ENCODE measurements at places on chromosomes 12 and 14.
A peak's percentile ranks its signal among the peaks of the same experiment; 100 is the strongest.

DNA sequence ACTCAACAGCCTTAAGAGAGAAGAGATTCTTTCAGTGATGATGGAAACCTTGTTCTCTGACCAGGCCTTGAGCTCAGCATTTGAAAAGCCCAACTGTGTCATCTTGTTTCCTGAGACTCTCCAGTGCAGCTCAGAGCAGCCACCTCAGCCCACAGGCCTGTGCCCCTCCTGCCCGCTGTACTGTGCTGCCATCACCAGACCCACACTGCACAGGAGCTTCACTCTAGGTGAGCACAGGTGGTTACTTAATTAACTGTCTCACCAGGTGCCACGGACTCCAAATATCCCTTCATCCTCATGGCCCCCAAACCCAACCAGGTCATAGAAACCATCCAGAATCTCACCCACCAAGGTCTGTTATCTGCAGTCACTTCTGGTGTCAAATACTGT, 51.3 kb downstream of the JAG2 start:
- DNase-seq = no peak

DNA sequence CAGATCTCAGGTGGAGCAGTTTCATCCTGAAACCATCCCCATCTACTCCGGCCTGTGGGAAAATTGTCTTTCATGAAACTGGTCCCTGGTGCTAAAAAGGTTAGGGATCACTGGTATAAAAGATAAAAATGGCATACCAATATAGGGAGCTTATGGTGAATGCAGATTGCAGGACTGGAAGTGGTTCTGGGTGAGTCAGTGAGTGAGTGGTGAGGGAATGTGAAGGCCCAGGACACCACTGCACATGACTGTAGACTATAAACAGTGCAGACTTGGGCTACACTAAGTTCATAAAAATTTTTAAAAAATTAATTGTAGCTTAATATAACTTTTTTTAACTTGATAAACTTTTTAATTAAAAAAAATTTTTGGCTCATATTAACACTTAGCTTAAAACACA, 67.0 kb upstream of the RD3L start:
- no peak for DNase-seq

GRCh38 chr14:100649173-100649519, 61.9 kb upstream of the BEGAIN start:
- no peak for DNase-seq

- DNase-seq = peak; percentile 72
These were observed at the start of gene FGD4 for GRCh38 chr12:32399370-32400113. FGD4 (plus strand) TSS chr12:32399558.

DNA sequence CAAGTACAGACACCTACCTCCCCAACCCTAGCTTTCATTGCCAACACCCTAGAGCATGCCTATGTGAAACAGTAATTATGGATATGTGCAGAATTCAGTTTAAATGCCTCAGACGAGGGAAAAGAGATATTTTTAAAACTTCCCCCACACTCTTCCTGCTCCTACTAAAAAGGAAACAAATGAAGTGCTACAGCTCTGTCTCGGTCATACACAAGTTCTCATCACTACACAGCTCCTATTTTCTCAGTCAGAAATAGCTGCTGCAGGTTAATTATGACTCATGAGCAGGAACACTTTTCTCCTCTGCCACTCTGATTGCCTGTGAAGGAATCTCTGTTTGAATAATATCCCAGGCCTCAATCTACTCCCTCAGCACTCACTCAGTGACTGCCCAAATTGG, 703.6 kb upstream of the FLRT2 start:
- DNase-seq = no peak

DNA sequence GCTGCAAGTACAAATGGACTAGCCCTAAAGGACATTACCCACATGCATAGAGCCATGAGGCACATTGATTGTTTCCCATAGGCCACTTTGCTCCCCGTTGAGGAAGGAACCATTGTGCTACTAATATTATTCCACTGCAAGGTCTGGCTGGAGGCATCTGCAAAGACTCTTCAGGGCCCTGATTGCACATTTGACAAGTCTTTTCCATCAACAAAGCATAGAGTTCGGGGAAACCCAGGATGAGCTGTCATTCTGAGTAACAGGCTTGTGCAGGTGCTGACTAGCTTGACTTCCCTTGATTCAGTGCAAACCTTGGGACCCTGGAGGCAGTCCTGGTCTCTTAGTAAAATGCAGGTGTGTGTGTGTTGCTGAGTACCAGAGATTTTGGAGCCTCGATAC, 73.8 kb downstream of the SUSD6 start:
- no peak for DNase-seq

DNA sequence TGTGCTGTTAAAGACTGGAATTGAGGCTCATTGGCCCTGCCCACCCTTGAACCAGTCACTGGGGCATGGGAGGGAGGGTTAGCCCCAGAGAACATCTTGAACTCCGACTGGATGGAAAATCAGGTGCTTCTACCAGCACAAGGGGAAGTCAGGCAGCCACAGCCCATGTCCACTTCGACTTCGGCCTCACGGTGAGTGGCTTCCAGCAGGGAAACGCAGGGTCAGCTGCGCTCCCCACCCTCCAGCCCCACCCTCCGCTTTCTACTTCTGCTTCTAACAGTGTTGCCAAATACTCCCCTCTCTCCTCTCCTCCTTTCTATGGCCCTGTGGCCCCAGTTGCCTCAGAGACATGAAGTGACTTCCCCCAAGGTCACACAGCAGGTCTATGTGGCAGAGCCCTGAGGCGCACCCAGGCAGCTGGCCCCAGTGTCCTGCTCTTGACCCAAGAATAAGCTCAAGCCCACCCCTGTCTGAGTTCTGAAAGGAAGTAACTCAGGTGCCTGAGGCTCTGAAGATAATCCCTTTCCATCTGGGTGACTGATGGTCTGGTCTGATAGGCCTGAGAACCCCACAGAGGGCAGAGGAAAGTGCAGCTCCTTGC, 11.9 kb upstream of the SH2B3 start:
- DNase-seq = no peak

DNA sequence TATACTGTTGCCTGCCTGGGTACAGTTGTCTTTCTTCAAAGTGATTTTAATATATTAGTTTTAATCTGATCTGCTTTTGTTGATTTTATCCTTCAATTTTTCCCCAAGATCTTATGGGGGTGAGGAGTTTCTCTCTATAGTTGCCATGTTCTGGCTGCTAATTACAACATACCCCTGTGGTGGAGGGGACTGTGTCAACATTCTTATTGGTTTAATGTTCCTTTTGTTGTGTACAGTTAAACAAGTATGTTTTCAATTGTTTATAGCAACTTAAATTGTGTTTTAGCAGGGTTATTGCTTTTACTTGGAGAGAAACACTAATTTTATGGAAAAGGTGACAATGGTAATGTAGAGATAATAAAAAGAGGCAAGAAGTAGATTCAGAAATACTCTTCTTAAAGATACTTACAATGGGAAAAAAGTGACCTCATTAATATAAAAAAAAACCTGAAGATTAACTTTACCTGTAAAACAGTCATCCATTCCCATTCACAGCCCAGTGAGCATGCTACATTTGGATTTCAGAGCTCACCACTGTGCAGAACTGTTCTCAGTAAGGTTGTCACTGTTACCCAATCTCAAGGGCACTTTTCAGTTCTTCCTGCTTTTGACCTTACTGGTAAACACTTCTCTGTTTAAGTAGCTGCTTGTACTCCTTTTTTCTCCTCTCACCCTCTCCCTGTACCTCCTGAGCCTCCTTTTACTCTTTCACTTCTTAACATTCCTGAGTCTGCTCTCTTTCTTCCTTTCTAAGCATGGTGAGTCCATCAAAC, 8.1 kb upstream of the LRRK2 start:
- DNase-seq = no peak

GRCh38 chr14:36173161-36173560, 3.4 kb downstream of the PTCSC3 start:
- DNase-seq = no peak

DNA sequence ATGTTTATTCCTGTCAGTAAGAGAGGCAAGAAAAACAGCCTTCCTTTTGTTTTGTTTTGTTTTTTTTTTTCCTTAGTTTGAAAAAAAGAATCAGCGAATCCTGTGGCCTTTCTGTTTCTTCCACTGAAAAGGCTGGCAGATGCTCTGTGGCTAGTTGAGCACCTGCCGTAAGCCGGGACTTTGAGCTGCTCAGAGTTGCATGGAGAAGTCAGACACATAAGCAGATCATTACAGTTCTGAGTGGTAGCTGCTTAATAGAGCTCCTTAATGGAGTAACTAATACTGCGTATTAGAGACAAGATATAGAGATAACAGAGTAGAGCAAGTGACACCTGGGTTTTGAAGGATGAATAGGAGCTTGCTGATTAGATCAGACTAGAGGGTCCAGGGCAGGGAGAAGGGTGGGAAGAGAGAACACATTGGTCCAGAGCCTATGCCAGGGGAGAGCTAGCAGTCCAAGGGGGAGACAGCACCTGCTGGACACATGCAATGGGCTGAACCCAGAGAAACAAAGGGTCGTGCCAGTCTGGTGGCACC, 129.4 kb downstream of the TSPAN9 start:
- no peak for DNase-seq

DNA sequence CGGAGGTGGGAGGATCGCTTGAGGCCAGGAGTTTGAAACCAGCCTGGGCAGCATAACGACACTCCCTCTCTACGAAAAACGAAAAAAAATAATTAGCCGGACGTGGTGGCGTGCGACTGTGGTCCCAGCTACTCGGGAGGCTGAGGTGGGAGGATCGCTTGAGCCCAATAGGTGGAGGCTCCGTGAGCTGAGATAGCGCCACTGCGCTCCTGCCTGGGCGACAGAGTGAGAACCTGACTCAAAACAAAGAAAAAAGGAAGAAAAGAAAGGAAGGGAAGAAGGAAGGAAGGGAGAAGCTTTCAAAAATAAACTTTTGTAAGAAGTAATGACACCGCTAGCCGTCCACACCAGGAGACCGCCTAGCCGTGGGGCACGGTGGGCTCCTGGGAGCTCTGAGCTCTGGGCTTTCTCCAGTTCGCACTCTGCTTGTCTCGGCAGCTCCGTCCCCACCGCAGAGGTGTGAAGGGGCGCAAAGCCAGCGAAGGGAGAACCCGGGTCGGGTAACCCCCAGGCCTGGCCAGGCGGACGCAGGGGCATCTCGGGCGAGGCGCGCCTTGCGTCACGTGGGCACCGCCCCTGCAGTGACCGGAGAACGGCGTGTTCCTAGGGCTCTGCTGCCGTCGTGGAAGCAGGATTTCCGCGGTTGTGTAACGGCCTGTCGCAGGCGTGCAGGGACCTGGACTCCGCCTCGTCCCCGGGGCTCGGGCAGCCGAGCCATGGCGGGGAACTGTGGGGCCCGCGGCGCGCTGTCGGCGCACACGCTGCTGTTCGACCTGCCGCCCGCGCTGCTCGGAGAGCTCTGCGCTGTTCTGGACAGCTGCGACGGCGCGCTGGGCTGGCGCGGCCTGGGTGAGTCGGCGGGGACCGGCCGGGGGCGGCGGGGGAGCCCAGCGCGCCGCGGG, at the start of gene IRAK3:
Gene IRAK3, plus strand, starts transcription at position 631 of the 902 bp plus-strand sequence. Its CDS starts 86 bp downstream, at position 717.
- peak; percentile 92 for DNase-seq

GRCh38 chr14:73879027-73879426, 7.6 kb upstream of the ZNF410 start:
- no peak for DNase-seq

DNA sequence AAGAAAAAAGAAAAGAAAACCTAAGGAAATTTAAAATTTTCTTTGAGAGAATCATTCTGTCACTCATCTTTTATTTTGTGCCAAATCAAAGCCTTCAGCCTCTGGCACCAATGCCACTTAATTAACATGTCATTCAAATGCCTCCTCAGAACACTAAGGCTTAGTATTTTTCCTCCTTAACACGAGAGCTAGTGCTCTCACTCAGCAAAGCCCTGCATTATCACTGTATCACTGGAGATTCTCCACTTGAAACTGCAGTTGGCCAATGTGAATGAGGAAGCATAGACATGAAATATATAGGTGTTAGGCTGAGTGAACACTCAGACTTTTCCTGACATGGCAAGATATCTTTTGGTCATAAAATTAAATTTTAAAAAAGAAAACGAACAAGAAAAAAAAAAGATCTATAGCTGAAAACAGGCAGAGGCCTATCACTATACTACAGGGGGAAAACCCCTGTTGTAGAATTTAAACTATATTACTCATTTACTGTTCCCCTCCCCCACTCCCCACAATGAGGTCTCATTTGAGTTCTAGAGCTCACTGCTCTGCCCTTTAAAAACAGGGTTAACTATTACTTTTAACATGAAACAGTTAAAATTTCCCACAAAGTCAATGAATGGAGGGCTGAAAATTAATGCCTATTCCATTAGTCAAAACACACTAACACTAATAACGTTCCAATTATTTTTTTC, 5.1 kb downstream of the MBIP start:
- DNase-seq = no peak

DNA sequence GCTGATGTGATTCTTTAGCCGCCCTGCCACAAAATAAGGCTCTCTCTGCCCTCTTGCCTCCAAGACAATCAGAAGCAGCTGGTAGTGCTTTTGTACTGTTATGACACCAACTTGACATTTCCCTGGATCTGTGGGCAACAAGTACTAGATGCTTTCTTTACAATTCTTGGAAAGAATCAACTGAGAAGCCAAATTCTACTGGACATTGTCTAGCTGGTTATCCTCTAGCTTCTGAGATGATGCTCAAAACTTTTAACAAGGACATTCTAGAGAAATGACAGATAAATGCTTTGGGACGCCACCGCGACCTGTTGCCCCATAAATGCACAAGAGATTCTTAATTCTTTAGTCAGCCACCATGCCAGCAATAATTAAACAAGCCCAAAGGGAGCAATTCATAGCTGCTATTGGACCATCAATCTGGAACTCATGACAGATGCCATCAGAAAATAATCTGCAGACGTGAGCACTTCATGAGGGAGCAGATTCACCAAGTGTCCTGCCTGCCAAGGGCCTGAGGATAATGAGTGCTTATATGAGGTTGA, 22.8 kb downstream of the FMNL3 start:
- DNase-seq = no peak

DNA sequence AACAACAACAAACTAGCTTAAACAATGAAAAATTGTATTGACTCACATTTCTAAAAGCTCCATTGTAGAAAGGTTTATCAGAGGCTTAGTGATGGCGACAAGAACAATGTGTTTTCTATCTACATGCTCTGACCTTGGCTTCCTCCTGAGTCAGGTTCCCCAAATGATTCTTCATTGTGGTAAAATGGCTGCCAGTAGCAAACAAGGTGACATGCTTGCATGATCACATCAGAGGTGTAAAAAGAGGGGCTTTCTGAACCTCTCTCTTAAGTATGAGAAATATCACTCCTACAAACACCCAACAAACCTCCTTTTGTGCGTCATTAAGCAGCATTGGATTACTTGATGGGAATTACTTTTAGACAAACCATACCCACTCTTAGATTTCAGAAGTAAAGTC, 252.4 kb upstream of the SYT1 start:
- DNase-seq = no peak

DNA sequence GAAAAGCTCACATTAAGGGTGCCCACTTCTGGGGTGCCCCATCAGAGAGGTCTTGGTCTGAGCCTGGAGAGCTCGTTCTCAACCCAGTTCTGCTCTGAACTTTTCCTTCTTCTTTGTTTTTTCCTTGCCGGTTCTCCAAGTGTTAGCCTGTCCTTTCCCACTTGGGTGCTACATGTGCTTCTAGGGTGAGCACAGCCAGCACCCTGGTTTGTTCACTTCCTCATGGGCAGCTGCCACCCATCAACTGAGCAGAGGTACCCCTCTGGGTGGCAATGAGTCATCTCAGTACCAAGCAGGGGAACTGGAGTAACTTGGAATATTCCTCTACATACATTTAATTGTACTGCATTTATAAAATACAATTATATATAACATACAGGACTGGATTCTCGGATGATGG, 3.9 kb upstream of the SYNE3 start:
- no peak for DNase-seq
